ENCODE measurements at places on chromosomes 6 and 20. TPM values are rescaled to one million over a fixed set of nuclear protein-coding genes. Genes with fewer than 3 reads are reported as not detected.

Gene ZNF311
- not detected for total RNA-seq

- DNase-seq, result no peak
These were observed 30.5 kb upstream of the TLDC2 start for GRCh38 chr20:36845288-36845971.

- DNase-seq, result no peak
These were observed 1.9 kb upstream of the BLOC1S5 start for GRCh38 chr6:8066108-8066507.

- DNase-seq, result no peak
These were observed 346 bp upstream of the SLC44A4 start for GRCh38 chr6:31879143-31879542.

- no peak for DNase-seq
These were observed 7.1 kb upstream of the TMEM217 start for GRCh38 chr6:37265001-37265400.

All from ascending aorta (tissue), 2 donors.